Activated CD4-positive, CD25-positive, alpha-beta regulatory T cell treated with anti-CD3 and anti-CD28 coated beads, Interleukin-2, amount 50 U/mL, for 72 hours (primary cell): ENCODE measurements at places on chromosomes 13 and 19.

- DNase-seq: no peak
Measured at GRCh38 chr19:32767951-32768679, 48.5 kb downstream of the TDRD12 start.

DNA sequence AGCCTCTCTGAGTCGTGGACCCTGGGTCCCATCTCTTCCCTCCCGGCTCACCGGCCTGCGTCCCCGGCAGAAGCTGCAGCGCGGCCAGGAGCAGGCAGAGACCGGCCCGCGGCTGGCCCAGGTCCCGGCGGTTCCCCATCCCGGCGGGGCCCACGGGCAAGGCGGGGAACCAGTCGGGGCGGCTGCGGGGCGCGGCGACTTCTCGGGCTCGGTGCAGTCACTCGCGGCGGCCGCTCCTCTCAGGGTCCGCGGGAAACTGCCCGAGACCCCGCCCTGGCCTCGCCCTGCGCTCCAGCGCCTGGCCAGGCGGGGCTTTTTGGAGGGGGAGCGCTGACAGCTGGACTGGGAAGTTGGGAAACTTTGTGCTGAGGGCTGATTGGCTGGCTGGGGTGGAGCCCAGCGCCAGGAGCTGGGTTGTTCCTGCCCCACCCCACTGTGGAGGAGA, at the start of gene COL5A3:
Gene COL5A3, minus strand, starts transcription at position 258 of the 445 bp plus-strand sequence. Its CDS starts 119 bp downstream, at position 139.
- DNase-seq: no peak

- no peak for DNase-seq
Measured at GRCh38 chr19:48745208-48745995, 1.3 kb downstream of the IZUMO1 start.

DNA sequence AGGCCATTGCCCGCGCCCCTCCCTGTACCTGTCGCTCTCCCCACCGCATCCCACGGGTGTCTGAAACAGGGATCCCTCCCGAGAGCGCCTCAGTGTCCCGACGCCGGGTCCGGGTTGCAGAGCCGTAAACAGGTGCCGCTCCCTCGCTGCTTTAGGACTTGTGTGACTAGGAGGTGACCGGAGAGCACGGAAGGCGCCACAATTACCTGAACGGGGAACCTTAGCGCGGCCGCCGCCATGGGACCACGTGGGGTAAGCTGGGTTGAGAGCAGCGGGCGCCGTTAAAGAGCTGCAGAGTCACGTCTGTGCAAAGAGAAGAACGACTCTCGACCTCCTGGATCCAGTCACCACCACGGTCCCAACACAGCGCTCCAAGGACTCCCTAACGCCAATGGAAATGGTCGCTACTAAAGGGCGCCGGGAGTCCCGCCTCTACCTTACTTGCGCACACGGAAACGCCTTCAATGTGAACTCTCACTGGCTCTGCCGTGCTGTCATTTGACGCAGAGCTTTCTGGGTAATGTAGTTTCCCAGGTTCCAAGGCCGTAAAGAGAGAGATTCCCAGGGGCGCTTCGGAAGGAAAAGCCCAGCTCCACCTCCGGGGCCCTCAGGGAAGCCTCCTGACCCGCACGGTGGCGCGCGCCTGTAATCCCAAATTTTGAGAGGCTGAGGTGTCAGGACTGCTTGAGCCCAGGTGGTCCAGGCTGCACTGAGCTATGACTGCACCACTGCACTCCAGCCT, at the start of gene ZNF552:
Gene ZNF552, minus strand, starts transcription at position 409 of the 742 bp plus-strand sequence. Its CDS starts 170 bp downstream, at position 239.
- peak; percentile 68 for DNase-seq
